Activated T-cell treated with anti-CD3 and anti-CD28 coated beads, Interleukin-2, amount 50 U/mL, for 24 hours (primary cell): ENCODE measurements at places on chromosomes 7 and 10.
A peak's percentile ranks its signal among the peaks of the same experiment; 100 is the strongest.

DNA sequence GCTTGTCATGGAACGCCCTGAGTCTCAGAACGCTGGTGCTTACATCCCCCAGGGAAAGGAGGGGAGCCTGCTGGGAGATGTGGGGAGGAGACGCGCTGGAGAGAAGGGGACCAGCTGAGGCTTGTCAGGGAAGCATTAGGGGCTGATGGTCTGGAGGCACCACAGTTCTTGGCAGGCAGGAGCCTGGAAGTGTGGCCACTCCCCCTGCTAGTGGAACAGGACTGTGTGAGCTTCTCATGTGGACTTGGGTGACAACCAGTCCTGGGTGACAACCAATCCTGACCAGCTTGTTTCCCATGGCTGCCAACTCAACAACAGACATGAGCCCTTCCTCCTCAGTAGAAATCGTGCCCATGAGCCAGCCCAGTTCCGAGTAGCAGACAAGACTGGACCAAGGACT is 87.8 kb downstream of the SPDYE5 start:
- no peak for DNase-seq

GRCh38 chr10:26448292-26448691 is 10.2 kb downstream of the APBB1IP start:
- DNase-seq: no peak

DNA sequence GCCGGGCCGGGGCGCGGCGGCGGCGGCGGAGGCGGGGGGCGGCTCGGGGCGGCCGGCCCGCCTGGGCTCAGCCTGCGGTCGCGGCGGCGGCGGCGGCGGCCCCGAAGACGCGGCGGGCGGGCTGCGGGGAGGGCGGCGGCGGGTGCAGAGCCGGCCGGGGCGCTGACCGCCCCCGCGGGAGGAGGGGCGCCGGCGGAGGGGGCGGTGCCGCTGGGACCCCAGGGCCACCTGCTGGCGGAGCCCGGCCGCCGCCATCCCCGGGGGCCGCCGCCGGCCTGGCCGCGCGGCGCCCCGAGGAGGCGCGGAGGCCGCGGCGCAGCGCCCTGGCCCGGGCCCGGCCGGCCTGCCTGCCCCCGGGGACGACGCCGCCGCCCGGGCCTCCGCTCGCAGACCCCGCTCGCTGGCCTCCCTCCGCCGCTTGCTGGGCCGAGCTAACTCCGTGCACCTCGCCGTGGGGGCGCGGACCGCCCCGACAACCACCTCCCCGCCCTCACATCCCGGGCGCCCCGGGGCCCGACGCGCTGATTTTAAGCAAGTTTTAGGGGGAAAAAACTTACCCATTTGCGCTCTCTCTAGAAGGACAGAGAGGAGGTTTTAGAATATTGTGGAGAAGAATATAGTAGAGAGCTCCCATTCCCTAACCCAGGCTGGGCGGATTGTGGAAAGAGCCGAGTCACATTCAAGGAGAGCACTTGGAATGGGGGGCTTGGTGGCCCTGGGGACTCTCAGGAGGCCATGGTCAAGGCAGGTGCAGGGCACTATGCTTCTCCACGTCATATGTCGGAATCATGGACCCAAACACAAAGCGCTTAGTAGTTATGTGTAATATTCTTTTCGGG is at the start of gene BEND7:
Gene BEND7 (minus strand): TSS at position 140 of the 839 bp plus-strand sequence. CDS start 481 bp downstream, outside the sequence.
- DNase-seq: peak; percentile 34

DNA sequence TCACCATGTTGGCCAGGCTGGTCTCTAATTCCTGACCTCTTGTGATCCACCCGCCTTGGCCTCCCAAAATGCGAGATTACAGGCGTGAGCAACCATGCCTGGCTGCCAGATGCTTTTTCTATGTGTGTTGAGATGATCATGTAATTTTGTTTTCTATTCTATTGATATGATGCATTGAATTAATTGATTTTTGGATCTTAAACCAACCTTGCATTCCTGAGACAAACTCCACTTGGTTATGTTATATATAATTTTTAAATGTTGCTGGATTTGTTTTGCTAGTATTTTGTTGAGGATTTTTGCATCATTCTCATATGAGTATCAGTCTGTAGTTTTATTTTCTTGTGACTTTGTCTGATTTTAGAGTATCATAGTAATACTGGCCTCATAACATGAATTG is 192.8 kb downstream of the ADK start:
- DNase-seq: no peak

GRCh38 chr10:3782451-3783315 is 2.3 kb downstream of the KLF6 start:
- DNase-seq: peak; percentile 72

DNA sequence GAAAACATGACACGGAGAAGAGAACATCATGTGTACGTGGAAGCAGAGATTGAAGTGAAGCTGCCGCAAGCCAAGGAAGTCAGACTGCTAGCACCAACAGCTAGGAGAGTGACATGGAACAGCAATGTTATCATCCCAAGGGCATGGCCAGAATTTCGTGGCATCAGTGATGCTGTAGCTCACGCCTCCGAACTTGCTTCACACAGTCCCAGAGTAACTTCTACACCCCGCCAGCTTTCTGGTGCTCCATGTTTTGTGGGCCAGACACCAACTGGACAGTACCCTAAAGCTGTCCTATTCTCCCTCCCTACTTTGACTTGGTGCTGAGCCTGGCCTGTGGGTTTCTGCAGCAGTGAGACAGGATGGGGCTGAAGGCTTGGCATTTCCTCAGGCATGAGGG is 33.0 kb upstream of the EMX2 start:
- no peak for DNase-seq

GRCh38 chr10:96596422-96597407 is 9.9 kb upstream of the TM9SF3 start:
- no peak for DNase-seq

GRCh38 chr7:1638215-1638661 is 31.8 kb upstream of the ELFN1 start:
- DNase-seq: no peak

DNA sequence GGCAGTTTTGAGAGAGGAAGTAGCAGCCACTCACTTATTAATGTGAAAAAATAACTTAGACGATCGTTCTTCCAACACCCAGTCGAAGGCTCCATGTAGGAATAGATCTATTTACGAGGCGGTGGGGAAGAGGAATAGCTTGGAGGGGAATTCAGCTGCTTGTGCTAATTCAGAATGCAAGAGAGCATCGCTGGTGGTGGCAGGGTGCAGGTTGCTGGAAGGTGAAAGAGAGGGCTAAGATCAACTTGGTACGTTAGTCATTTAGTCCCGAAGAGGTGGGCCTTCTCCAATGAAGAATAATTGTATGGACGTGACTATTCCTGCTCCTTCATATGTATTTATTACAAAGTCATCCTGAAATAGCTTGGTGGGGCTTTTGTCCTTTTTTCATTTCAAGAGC is 98.5 kb downstream of the SEC23IP start:
- DNase-seq: no peak

DNA sequence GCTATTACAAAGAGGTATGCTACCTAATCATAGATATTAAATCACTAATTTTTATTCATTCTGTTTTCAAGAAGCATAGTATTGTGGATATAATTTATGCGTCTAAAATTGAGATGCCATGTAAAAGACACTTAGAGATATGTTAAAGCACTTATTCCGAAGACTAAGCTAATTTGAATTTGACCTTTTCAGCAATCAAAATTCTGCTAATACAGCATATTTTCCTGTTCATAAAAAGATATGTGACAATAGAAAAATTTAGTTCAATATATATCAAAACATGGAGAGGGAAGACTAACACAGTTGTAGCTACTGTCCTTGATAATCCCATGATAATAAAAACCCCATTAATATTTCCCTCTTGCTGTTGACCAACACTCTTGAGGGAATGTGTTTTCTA is 386.6 kb upstream of the TEX47 start:
- DNase-seq: no peak

GRCh38 chr7:71612911-71613310 is 481.0 kb downstream of the GALNT17 start:
- no peak for DNase-seq

GRCh38 chr10:45602082-45602730 is 70.4 kb downstream of the ZFAND4 start:
- no peak for DNase-seq

GRCh38 chr10:47260505-47261111 is 39.4 kb upstream of the GDF10 start:
- DNase-seq: peak; percentile 53

DNA sequence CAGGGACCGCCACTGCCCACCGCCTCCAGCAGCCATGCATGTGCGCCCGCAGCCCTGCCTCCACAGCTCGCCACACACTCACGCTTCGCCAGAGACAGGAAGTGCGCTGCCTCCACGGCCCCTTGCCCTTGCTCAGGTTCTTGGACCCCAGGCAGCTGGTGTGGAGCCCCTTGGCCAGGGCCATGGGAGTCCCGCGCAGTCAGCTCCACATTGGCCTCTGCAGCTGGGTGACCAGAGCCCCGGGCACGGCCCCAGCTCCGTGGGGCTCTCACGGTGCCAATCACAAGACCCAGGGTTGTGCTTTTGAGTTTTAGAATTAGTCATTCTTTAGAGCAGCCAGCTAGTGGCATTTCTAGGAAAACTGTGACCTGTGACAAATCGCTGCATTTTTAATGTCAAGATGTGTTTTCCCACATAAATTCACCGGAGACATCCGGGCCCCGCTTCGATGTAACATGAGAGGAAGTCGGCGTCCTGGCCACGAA is 4.3 kb upstream of the UTF1 start:
- DNase-seq: no peak

DNA sequence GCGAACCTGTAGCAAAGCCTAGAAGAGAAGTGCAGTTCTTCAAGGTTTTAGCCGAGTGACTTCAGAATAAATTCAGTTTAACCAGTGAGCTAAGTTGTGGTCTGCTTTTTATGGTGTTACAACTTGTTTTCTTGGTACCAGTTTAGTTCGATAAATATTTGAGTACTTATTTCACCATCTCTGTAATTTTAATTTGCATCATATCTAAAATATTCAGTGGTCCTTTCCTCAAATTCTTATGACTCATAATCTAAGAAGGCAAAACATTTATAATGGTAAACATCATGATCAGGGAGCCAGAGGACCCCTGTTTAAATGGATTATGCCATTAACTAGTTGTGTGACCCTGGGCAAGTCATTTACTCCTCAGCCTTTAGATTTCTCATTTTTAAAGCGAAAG is 4.1 kb upstream of the BMPER start:
- DNase-seq: no peak

DNA sequence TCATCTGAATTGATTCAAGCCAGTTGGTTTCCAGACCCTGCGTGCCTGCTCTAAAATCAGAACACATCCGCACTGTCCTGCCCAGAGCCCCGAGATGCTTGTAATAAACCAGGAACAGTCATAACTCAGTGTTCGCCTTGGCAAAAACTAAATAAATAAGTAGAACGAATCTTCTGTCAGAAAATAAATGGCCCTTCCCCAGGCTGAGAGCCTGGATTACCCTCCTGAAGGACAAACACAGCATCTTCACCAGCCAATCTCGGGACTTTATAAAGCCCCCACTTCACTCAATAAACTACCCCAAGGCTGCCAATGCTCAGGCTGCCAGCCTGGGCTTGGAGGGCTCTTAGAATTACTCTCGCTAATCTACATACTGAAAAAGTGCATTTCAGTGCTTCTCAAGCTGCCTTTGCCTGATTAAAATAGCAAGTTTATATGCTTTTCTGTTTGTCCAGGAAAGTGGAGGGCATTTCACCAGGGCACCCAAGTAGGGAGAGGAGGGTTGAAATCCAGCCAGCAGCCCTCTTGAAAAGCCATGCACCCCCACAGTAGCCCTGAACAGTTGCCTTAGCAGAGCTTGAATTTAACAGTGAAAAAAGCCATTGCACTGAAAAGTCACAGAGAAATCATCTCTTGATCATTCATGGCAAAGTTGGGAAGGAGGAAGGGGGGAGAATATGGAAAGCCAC is 136.6 kb downstream of the CALN1 start:
- no peak for DNase-seq

DNA sequence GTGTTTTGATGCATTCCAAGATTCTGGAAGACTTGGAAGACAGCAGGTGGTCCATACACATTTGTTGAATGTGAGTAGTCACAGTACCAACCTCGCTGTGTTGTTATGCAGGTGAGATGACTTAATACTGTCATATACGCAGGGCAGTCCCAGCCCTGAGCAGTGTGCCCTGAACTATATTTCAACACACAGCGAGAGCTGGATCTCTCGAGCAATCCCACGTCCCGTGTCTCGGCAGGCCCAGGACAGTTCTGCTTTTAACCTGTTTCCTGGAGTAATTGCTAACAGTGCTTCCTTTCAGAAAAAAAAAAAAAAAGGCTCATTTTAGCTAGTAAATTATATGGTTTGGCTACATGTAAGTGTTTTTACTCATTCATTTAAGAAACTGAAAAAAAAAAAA is 179.7 kb downstream of the PRKCQ start:
- DNase-seq: no peak

GRCh38 chr10:14782691-14783363 is 8.1 kb upstream of the FAM107B start:
- no peak for DNase-seq

DNA sequence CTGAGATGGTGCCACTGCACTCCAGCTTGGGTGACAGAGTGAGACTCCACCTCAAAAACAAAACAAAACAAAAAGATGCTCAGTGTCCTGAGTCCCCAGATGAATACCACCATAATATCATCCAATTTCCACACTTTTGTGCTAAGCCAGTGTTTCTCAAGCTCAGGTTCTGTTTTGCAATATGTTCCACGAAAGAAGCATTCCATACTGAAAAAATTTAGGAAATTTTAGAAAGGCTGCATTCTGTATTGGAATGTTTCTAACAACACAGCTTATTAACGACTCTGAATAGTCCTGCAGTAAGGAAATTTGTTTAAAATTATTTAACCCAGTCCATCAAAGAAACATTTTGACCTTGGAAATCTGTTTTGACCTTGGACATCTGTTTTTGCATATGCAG is 142.4 kb downstream of the EPC1 start:
- DNase-seq: no peak

DNA sequence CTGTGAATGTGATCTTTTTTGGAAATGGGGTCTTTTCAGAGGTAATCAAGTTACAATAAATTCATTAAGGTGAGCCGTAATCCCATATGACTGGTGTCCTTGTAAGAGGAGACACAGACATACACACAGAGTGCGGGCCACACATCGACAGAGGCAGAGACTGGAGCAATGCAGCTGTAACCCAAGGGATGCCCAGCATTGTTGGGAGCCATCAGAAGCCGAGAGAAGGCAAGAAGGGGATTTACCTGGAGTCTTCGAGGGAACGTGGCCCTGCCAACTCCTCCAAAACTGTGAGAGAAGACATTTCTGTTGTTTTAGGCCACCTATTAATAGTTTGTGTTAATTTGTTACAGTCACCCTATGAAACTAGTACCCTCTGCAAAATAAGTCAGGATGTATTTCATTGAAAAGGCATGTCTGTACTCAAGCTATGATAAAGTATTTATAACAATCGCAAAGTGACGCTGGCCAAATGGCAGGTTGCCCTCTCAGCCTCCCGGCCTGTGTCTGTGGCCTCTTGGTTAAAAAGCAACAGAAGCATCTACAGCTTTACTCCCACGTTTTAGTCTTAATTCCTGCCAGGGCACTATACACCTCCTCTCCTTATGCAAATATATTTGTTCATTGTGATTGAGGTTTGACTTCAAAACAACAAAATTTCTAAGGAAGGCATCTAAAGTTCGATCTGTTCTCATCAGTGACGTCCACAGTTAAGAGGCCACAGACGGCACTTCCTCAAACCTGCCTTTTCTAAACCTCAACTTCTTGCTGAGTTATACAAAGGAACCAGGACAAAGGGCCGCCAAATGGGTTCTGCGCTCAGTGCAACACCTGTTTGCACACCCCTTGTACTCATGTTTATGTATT is 46.8 kb downstream of the HIPK2 start:
- DNase-seq: no peak

GRCh38 chr10:28298951-28299350 is 3.9 kb downstream of the MPP7 start:
- DNase-seq: no peak

- no peak for DNase-seq
These were observed 941.8 kb upstream of the POT1 start for GRCh38 chr7:125871431-125871830.

GRCh38 chr10:6348096-6348874 is 145.6 kb downstream of the PFKFB3 start:
- peak; percentile 79 for DNase-seq
